ENCODE measurements at places on chromosomes 1 and 21.

- no peak for DNase-seq
Observed at GRCh38 chr1:36753451-36753850, 270.7 kb upstream of the CSF3R start.

- no peak for DNase-seq
Observed at GRCh38 chr21:17616831-17617230, 4.1 kb upstream of the BTG3 start.

DNA sequence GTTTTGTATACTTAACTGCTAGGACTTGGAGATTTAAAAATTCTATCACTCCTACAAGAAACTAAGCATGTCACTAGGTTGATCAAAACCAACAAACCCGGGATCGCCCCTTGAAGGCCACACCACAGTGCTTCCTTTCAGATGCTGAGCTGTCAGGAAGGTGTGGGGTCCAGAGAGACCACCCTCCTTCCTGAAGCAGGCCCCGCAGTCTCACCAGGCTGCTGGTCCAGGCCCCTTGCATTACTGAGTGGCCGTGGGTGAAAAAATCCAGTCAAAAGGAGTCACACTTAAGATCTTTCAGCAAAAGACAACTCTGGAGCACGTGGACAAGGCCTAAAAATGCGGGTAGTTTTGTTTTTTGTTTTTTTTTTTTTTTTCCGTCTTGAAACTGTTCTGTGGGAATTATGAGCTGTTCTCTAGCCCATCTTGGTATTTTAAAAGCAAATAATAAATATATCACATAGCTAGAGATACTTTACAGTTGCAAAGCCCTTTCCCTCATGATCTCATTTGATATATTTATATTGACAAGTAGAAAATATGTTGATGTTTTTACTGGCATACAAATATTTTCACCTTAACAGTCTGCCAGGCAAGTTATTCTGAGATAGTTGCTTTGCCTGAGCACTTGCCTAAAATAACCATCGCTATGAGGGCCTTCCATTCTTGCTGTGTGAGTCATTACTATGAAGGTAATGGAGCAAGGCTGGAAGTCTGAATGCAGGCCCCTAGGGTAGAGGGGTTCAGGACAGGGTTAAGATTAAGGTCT lies 73.1 kb upstream of the EDEM3 start:
- no peak for DNase-seq

DNA sequence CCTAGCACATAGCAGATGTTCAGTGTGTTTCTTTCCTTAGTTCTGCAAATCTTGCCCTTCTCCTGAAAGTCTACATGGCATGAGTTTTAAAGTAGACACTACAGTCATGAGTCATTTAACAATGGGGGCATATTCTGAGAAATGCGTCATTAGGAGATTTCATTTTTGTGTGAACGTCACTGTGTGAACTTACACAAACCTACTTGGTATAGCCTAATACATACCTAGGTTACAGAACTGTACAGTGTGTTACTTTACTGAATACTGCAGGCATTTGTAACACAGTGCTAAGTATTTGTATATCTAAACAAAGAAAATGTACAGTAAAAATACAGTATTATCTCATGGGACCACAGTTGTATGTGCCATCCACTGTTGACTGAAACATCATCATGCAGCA lies 10.0 kb downstream of the TTF2 start:
- no peak for DNase-seq

GRCh38 chr1:89322402-89322801 lies 41.5 kb upstream of the GBP6 start:
- no peak for DNase-seq

- DNase-seq = no peak
Observed at GRCh38 chr21:45335761-45336534, 48.3 kb upstream of the POFUT2 start.

DNA sequence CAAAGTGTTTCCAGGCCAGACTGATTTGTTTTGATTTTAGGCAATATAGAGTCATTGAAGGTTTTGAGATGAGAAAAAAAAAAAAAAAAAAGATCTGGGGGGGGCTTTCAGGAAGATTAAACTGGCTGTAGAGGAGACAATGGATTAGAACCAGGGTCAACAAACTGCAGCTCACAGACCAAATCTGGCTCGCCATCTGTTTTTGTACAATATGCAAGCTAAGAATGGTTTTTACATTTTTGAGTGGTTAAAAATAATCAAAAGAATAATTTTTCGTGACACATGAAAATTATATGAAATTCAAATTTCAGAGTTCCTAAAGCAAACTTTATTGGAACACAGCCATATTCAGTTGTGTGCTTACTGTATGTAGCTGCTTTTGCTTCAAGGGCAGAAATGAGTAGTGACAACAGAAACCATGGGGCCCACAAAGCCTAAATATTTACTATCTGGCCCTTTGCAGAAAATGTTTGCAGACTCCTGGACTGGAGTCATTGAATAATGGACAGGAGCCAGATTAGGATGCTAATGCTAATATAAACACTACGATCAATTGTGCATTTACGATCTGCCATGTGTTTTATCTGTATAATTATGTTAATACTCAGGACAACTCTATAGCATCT lies 375.7 kb upstream of the DAB1 start:
- DNase-seq = no peak

DNA sequence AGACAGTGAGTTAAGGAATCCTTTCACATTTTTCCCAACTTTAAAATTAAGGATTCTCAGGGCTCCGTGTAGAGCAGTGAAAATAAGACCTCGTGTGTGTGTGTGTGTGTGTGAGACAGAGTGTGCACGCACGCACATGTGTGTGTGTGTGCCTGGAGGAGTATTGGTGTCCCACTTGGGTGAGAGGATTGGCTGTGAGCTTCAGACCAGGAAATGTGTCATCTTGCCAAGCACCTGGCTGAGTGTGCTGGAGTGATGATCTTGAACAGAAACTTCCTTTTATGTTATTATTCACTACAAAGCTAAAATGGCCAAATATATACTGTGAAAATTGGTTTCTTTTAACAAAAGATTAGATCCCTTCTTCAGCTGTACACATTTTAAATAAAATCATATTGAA lies 35.2 kb upstream of the NTPCR start:
- no peak for DNase-seq

All from smooth muscle cell of the brain vasculature (primary cell).